ENCODE measurements at places on chromosomes 1 and 21. TPM values are rescaled to one million over a fixed set of nuclear protein-coding genes. Genes with fewer than 3 reads are reported as not detected.
A peak's percentile ranks its signal among the peaks of the same experiment; 100 is the strongest.

DNA sequence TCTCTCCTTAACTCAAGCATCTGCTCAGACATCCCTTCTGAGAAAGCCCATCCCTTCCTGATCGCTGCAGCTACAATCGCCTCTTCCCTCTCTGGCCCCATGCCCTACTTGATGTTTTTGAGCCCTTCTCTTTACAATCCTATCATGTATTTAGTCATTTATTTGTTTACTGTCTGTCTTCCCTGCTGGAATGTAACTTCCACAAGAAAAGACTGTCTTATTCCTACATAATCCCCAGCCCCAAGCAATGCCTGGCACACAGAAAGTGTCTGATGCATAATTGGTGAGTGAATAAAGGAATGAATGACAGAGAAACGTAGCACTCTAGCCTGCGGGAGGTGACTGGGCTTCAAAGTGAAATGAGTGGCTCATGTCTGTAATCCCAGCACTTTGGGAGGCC is 25.4 kb downstream of the ECE1 start:
- no peak overlapping the region for H3K4me3 ChIP-seq
- H3K27me3 ChIP-seq: no peaks in the 10 kb centered on the region
- no peaks in the 10 kb centered on the region for H3K4me1 ChIP-seq
- peak; percentile 50 for DNase-seq
- no peak overlapping the region for H3K27ac ChIP-seq
- H3K36me3 ChIP-seq: peaks cover 7% of the 10 kb centered on the region

- H3K4me3 ChIP-seq: no peak overlapping the region
- no peak overlapping the region for H3K27ac ChIP-seq
- no peaks in the 10 kb centered on the region for H3K4me1 ChIP-seq
- H3K27me3 ChIP-seq: peaks cover 11% of the 10 kb centered on the region
- DNase-seq: no peak
Measured at GRCh38 chr1:223350361-223350908, 13.5 kb downstream of the SUSD4 start.

DNA sequence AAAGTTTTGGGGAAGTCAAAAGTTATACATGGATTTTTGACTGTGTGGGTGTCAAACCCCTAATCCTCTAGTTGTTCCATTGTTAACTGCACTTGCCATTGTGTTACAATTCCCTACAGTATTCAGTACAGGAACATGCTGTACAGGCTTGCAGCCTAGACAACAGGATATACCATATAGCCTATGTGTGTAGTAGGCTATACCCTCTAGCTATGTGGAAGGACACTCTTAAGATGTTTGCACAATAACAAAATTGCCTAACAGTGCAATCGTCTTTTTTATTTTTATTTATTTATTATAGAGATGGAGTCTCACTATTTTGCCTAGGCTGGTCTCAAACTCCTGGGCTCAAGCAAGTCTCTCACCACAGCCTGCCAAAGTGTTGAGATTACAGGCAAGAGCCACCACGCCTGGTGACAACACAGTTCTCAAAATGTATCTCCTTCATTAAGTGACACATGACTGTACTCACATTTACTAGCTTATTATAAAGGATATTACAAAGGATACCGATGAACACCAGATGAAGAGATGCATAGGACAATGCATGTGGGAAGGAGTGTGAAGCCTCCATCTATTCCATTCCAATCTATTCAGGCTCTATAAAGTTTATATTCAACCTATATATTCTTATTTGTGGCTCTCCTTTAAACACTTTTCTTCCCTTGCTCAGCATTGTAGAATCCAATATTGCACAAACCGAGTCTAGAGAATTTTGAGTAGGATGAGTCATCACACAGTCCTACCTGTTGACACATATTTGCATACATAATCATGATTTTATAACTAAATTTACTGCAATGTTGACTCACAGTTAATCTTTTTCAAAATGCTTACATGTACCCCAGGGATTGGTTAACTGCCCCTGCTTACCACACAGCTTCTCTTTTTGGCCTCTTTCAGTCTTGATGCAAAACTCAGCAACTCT is 28.4 kb upstream of the CEP350 start:
- no peaks in the 10 kb centered on the region for H3K36me3 ChIP-seq
- no peak overlapping the region for H3K4me3 ChIP-seq
- no peak for DNase-seq

Gene CFHR5
- not detected for polyA plus RNA-seq

Gene TLCD4
- 1.5 TPM for polyA plus RNA-seq

DNA sequence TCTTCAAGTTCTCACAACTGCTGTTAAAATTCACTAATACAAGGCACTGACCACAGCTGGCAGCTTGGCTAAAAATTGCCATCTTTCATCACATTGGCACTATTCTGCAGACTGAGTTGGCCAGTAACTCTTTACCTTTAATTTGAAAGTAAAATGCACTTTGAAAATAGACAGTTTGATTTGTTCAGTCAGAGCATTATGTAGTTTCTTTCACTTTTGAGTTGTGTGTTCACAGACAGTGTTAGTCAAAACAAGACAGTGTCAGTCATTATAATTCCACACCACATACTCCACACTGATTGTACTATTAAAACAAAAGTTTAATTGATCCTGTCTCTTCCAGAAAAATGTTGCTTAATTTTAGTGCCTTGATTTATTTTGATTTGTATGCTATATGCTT is 160.7 kb downstream of the SDCCAG8 start:
- no peak for DNase-seq
- H3K4me3 ChIP-seq: no peak overlapping the region
- no peak overlapping the region for H3K27ac ChIP-seq
- H3K27me3 ChIP-seq: no peaks in the 10 kb centered on the region

Gene PAPPA2
- 0.18 TPM for polyA plus RNA-seq

DNA sequence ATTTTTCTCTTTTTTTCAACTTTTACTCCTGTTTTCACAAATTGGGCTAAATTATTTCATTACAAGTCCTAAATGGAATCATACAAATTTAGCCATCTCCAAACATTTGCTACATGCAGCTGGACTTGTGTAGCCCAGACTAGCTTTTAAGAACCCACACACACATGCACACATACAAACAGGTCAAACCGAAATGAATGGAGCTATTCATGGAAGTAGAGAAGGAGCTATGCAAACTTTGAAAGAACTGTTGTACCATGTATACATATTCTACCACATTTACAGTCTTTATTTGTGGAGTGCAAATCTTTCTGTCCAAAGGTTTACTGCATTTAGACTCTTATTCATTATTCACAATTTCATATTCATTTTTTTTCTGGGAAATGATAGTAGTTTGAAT is 189.1 kb upstream of the RNPC3 start:
- peak; percentile 74 for DNase-seq
- no peaks in the 10 kb centered on the region for H3K36me3 ChIP-seq
- no peaks in the 10 kb centered on the region for H3K27me3 ChIP-seq
- H3K4me1 ChIP-seq: no peaks in the 10 kb centered on the region
- H3K4me3 ChIP-seq: no peak overlapping the region

DNA sequence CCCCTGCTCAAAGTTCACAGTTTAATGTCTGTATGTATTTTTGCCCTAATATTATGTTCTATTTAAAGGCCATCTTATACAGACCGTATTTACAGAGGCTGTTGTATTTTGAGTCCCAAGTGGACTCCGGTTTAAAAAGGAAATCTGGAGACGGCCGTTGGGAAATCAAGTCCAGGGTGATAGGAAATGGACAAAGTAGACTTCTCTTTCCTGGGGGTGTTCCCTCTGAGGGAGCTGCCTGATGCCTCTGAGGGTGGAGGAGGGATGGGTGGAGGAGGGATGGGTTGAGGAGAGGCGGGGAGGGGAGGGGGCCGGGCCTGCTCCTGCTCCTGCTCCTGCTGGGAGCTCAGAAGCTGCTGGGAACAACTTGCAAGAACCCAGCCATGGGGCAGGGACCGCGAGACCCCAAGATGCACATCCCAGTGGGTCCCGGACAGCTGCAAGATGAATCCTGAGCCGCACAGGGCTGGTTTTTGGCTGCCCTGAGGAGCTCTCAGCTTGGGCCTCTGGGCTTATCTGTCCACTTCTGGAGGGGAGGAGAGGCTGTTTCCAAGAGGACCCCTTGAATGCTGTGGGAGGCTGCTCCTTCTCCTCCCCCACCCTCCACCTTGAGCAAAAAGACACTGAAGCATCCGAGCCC is 12.0 kb upstream of the ACTL8 start:
- DNase-seq: peak; percentile 84
- no peak overlapping the region for H3K27ac ChIP-seq
- peaks cover 3% of the 10 kb centered on the region for H3K27me3 ChIP-seq
- H3K4me3 ChIP-seq: no peak overlapping the region
- peaks cover 12% of the 10 kb centered on the region for H3K4me1 ChIP-seq

Gene VHLL
- polyA plus RNA-seq: not detected

- no peak overlapping the region for H3K27ac ChIP-seq
- no peaks in the 10 kb centered on the region for H3K36me3 ChIP-seq
- H3K4me1 ChIP-seq: peaks cover 2% of the 10 kb centered on the region
- H3K4me3 ChIP-seq: no peak overlapping the region
- H3K27me3 ChIP-seq: no peaks in the 10 kb centered on the region
Measured at GRCh38 chr1:35594005-35594760, 21.1 kb downstream of the TFAP2E start.

- no peaks in the 10 kb centered on the region for H3K36me3 ChIP-seq
- no peaks in the 10 kb centered on the region for H3K27me3 ChIP-seq
- peak; percentile 97 for DNase-seq
- peak within 1 kb of the TSS; percentile 87 for H3K4me3 ChIP-seq
- H3K27ac ChIP-seq: peak within 1 kb of the TSS; percentile 98
Measured at GRCh38 chr1:28642847-28643635, at the start of gene TAF12. TAF12 (minus strand) TSS chr1:28643067; CDS start chr1:28622081, 20,986 bp downstream.

Gene SYF2
- 51.4 TPM for polyA plus RNA-seq

DNA sequence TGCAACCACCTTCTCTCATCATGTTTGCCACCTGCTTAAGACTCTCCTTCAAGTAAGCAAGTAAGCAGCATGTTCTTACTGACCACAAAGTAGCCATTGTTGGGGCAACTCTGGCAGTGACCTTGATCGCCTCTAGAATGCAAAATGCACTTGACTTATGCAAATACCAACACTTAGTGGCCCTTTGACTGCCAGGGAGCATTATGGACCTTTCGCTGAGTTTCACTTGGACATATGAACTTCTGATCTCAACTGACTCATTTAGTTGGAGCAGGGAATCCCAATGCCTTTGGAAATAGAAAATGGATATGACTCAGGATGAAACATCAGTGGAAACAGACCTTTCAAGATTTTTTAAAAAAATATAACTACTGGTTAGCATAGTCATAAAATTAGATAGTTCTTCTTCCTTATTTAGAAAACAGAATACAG is 6.1 kb upstream of the PLA2G5 start:
- H3K27ac ChIP-seq: no peak overlapping the region
- H3K27me3 ChIP-seq: no peaks in the 10 kb centered on the region
- no peaks in the 10 kb centered on the region for H3K36me3 ChIP-seq

Gene F13B
- polyA plus RNA-seq: not detected

DNA sequence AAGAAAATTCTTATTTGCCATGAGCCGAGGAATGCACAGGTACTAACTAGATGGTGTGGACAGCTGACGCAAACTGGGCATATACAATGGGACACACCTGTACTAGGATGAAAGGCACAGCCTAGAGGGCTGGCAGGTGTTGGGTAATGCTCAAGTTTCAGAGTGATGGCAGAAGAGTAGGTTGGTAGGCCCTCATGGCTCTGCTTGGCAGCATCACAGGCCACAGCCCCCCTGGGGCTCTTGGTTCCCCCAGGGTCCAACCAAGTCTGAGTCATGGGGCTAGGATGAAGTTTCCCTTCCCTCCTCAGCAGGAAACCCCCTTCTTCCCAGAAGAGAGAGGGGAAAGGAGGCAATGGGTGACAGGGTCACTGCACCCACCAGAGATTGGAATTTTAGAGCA is 35.2 kb downstream of the SPEN start:
- no peak for DNase-seq
- H3K27me3 ChIP-seq: no peaks in the 10 kb centered on the region
- H3K27ac ChIP-seq: no peak overlapping the region
- H3K36me3 ChIP-seq: peaks cover 4% of the 10 kb centered on the region
- H3K4me3 ChIP-seq: no peak overlapping the region
- peaks cover 9% of the 10 kb centered on the region for H3K4me1 ChIP-seq

DNA sequence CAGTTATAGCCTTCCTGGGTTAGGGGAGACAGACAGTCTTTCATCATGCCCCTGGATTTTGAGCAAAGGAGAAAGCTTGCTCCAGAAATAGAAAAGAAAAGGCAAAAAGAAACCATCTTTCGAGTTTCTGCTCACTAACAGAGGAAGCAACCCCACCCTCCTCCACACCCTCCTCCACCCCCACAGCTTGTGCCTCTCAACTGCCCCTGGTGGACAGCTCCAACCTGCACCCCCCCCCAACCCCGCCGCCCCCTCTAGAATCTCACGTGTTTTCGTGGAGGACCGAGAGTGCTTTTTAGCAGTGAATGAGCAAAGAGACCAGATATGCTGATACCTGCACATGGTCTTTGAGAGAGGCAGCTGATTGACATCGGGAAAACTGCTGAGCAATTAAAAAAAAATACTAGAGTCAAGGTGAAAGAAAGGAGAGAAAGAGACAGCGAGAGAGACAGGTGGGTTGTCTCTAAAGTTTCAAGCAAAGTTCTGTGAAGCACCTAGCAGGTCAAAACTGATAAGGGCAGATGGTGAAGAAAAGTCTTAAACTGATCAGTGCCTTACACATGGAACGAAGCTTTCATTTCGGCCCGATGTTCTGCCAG is 358.3 kb downstream of the KIF26B start:
- no peaks in the 10 kb centered on the region for H3K36me3 ChIP-seq
- H3K4me1 ChIP-seq: no peaks in the 10 kb centered on the region
- no peak overlapping the region for H3K27ac ChIP-seq

DNA sequence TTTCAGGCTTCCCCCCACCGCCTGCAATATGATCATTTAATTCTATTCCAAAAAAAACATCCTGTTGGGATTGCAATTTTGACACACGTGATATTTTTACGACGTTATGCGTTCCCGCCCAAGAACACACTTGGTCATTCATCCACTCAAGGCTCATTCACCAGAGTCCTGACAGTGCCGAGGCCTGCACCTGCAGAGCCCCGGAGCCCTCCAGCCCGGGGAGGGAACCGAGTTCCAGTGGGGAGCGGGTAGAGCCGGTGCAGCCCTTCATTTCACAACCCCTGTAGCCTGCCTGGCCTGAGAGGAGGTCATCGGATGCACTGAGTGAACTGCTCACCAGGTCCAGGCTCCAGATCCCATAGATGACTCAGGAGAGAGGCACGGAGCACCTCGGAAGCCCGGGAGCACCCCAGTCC is 156.0 kb upstream of the BACE2 start:
- no peak for DNase-seq
- H3K27me3 ChIP-seq: no peaks in the 10 kb centered on the region
- no peaks in the 10 kb centered on the region for H3K4me1 ChIP-seq
- no peak overlapping the region for H3K4me3 ChIP-seq
- no peak overlapping the region for H3K27ac ChIP-seq

GRCh38 chr1:202662081-202662480 is 48.2 kb downstream of the SYT2 start:
- H3K27ac ChIP-seq: no peak overlapping the region
- no peaks in the 10 kb centered on the region for H3K36me3 ChIP-seq
- no peak overlapping the region for H3K4me3 ChIP-seq
- H3K4me1 ChIP-seq: no peaks in the 10 kb centered on the region
